Osteocyte (in vitro differentiated cells): ENCODE measurements at places on chromosomes 2 and 18. TPM values are rescaled to one million over a fixed set of nuclear protein-coding genes. Genes with fewer than 3 reads are reported as not detected.

DNA sequence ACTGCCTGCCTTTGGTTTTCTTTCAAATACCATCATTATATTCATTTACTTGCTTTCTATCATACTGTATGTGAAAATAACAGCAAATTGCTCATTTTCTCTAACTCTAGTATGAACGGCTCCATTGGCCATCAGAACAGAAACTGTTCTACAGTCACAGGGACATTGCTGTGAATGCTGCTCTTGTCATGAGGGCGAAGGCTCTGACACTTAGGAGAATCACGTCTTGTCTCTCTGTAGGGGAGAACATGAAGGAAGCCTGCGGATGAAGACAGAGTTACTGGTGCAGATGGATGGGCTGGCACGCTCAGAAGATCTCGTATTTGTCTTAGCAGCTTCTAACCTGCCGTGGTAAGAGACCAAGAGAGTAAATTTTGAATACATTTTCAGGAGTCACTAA lies 41.7 kb upstream of the ELOA2 start:
- peaks cover 10% of the 10 kb centered on the region for H3K4me1 ChIP-seq
- no peak for DNase-seq
- H3K27me3 ChIP-seq = no peaks in the 10 kb centered on the region
- peaks cover 2% of the 10 kb centered on the region for H3K36me3 ChIP-seq

The C2orf81 gene
- total RNA-seq = 2.4 and 2.8 TPM in 2 replicates

- no peak overlapping the region for H3K4me3 ChIP-seq
- H3K4me1 ChIP-seq = no peaks in the 10 kb centered on the region
- no peak overlapping the region for H3K27ac ChIP-seq
- DNase-seq = no peak
Measured at GRCh38 chr2:222582928-222583327, 73.0 kb downstream of the FARSB start.

- DNase-seq = no peak
- H3K27ac ChIP-seq = no peak overlapping the region
- peaks cover 28% of the 10 kb centered on the region for H3K4me1 ChIP-seq
- H3K4me3 ChIP-seq = no peak overlapping the region
- H3K27me3 ChIP-seq = no peaks in the 10 kb centered on the region
- peaks cover 7% of the 10 kb centered on the region for H3K36me3 ChIP-seq
Measured at GRCh38 chr18:44911260-44911659, 230.6 kb downstream of the SETBP1 start.

GRCh38 chr2:175999283-175999819 lies 2.7 kb downstream of the LNPK start:
- peaks cover 15% of the 10 kb centered on the region for H3K4me1 ChIP-seq
- no peaks in the 10 kb centered on the region for H3K27me3 ChIP-seq
- no peak overlapping the region for H3K4me3 ChIP-seq
- no peak for DNase-seq
- no peak overlapping the region for H3K27ac ChIP-seq
